Hypothalamus (tissue), 51 donors: ENCODE measurements at places on chromosomes 11 and 22.
A peak's percentile ranks its signal among the peaks of the same experiment; 100 is the strongest.

DNA sequence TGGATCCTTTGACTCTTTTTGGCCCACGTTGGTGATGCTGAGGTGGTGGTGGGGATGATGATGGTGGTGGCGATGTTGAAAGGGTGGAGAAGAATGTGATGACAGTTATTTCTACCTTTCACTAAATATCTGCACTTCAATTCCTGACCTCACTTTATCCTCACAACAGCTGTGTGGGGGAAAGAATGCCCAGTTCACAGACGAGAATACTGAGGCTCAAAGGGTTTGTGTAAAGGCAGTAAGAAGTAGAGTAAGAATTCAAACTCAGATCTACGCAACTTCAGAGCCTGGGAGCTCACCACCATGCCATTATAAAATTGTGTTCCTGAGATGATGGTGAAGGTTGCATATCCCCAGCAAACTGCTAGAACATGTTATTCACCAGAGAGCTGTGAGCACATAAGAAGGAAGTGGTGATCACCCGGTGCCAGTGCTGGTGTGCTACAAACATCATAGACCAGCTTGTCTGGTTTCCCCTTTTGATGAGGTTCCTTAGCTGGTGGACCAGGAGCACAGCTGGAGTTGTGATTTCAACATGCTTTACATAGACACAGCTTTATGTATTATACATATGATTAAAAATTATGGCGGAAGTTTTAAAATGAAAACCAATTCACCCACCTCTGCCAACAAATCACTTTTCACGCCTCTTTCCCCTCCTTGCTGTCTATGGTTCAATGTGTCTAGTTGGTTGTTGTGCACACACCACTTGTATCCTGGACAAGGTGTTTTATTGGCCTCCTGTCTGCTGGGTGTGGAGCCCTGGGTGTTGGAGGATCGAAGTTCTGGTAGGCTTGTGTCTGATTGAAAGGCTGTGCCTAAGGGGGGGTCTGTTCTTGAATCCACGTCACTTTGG lies 6.2 kb downstream of the ST14 start:
- no peak for DNase-seq

- DNase-seq: no peak
Observed at GRCh38 chr11:68974421-68975194, 6.2 kb downstream of the MRGPRD start.

DNA sequence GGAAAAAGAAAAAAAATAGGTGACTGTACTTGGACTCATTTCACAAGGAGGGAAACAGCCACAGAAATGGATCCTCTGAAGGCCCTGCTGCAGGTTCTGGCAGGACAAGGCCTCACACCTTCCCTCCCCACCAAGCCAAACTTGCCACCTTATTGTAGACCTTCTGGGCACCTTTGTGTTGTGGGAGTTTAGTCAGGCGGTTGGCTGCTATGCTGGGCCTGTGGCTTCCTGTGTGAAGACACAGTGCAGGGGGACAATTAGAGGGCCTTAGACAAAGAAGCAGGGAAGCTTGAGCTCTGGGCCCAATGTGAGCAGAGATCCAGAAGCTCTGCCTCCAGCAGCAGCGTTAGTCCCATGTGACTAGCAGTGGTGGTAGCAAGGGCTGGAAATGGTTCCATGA lies 4.2 kb downstream of the RAB1B start:
- no peak for DNase-seq

GRCh38 chr11:48307760-48308386 lies 1.9 kb downstream of the OR4S1 start:
- DNase-seq: peak; percentile 18

DNA sequence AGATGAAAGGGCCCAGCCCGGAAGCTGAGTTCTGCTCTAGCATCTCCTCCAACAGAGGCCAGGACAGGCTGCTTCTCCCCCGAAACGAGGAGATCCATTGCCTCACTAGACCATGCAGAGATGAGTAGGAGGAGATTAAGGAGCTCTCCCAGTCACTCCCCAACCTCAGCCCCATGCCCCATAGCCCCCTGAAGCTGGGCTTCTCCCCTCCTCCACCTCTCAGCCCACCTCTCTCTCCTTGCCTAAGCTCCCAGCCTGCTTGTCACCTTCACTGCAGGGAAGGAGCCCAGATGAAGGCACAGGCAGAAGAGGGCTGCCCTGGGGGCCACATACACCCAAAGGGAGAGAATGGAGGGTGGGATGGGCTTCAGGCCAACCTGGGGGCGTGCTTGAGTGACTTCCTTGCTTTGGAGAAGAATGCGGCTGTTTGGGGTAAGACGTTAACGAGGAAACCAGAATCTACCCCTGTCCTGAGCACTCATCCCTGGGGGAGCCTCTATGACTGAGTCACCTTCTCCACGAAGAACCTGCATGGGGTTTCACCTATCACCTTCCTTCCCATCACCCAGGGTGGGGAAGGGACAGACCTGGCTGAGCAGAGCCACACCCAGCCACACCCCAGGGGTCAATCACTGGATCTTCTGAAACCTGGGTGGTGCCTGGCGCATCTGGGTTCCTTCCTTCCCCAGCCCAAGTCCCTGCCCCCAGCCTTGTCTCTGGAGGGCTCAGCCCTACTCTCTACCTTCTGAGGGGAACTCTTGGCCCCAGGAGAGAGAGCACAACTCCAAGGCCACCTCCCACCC lies 11.6 kb upstream of the GNAZ start:
- no peak for DNase-seq

DNA sequence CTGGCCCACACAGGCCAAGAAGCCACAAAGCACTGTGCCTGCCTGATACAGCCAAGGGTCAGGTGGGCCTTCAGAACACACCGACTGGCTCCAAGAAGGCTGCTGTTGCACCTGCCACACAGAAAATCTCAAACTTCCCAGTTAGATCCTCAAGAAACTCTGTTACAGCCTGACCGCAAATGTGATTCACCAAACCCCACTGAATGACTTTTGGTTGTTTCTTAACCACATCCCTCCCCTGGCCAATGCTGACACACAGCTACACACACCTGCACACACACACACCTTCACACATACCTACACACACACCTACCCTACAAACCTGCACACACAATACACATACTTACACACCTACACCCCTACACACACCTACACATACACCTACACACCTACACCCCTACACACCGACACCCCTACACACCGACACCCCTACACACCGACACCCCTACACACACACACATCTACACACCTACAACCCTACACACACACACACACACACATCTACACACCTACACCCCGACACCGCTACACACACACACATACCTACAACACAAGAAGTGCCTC lies 31.5 kb downstream of the CDKN1C start:
- DNase-seq: no peak

DNA sequence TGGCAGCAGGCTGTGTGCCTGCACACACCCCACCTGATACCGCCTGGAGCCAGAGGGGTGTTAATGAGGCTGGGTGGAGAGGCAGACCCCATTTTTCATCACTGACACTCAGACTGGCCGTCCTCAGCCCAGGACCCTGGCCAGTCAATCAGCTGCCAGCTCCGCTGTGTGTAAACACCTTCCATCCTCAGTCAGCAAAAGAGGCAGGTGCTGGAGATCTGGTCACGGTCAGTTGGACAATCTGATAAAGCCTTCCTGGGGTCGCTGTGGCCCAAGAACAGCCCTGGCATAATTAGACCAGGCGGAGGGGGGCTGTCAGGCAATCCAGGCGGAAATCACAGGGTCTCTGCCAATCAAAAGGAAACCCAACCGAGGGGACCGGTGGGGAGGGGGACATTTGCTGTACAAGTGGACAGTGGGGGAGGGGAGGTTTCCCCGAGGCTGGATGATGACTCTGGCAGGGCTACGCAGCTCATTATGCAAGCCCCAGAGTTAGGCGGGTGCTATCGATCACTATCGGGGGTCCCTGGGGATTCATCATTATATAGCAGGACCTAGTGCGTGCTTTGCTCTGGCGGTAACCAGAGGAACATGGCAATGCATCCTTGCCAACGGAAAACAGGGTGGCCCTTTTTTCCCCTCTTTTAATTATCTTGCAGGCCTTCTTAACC lies 72.9 kb downstream of the ABTB2 start:
- no peak for DNase-seq

GRCh38 chr22:36713436-36713835 lies 9.9 kb upstream of the CACNG2 start:
- no peak for DNase-seq

GRCh38 chr11:73784734-73785133 lies 2.9 kb upstream of the MRPL48 start:
- DNase-seq: no peak

- DNase-seq: no peak
Observed at GRCh38 chr11:35362521-35362980, 56.8 kb downstream of the SLC1A2 start.

- no peak for DNase-seq
Observed at GRCh38 chr11:67303835-67304411, 593 bp downstream of the SSH3 start.

DNA sequence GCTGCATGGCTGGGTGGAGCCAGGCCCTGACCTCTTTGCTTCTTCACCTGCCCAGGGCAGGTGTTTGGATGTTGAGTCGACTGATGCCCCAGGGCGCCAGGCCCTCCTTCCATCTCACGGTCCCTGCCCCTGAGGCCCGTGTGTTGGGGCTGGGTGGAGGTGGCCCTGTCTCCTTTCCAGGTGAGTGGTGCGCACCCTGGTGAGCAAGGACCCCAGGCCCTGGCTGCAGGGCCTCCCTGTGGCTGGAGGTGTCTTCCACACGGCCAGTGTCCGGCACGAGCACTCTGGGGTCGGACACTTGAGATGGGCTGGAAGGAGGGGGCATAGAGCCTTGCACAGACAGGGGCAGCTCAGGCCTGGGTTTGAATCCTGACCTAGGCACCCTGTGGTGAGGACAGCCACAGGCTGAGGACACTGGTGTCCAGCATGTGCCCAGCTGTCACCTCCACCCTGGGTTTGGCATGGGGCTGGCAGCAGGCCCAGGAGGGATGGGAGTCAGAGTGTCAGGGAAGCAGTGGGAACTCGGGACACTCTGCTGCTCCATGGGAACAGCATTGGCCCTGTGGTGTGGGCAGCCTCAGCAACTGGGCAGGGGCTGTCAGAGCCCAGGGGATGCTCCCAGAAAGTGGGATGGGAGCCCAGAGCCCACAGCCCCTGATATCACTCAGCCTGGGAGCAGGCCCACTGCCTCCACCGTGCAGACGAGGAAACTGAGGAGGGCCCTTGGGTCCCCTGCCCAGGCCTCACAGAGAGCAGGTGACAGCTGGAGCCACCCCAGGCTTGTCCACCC lies 37.1 kb upstream of the CCDC188 start:
- no peak for DNase-seq

- DNase-seq: peak; percentile 14
Observed at GRCh38 chr22:31139866-31140716, at the start of gene PLA2G3. TSS of gene PLA2G3 (minus strand) at chr22:31140508. CDS start at chr22:31140354, 154 bp downstream.

DNA sequence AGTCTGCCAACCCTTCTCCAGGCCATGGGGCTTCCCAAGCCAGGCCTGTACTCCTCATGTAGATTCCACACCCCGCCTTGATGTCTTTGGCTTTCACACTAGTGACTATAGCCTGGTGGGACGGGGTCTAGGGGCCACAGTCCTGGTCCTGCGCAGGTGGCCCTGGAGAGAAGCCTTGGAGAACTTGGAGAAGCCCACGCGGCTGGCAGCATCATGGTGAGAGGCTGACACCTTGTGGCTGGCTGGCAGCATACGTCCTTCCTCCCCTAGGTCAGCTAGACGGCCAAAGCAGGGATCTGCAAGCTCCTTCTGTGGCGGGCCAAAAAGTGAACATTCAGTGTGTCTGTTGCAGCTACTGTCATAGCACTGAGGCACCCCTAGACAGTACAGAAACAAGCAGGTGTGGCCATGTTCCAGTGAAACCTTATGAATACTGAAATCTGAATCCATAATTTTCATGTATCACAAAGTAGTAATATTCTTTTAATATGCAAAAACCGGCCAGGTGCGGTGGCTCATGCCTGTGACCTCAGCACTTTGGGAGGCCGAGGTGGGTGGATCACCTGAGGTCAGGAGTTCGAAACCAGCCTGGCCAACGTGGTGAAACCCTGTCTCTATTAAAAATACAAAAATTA lies 42.0 kb downstream of the FAM83F start:
- peak; percentile 23 for DNase-seq

DNA sequence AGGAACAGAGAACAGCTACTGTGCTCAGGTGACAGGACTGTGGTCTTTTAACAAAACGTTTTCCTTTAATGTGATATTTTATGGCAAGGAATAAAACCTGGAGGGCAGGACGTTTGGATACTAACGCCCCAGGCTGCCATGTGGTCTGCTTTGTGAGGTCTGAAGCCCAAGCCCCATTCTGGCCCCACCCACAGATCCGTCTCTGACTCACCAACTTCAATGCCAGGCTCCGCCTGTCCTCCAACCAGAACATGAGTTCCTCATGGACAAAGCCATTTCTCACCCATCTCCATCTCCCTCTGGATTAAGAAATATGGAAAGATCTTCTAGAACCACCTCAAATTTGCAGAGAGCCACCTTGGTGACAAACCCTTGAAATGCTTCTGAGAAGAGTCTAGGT lies 148.8 kb downstream of the CRYBB2 start:
- no peak for DNase-seq

- DNase-seq: no peak
Observed at GRCh38 chr11:26539517-26539916, 32.5 kb downstream of the MUC15 start.

GRCh38 chr11:106242718-106243415 lies 165.4 kb downstream of the AASDHPPT start:
- DNase-seq: no peak

GRCh38 chr11:126354631-126355323 lies 709 bp upstream of the ST3GAL4 start:
- no peak for DNase-seq

DNA sequence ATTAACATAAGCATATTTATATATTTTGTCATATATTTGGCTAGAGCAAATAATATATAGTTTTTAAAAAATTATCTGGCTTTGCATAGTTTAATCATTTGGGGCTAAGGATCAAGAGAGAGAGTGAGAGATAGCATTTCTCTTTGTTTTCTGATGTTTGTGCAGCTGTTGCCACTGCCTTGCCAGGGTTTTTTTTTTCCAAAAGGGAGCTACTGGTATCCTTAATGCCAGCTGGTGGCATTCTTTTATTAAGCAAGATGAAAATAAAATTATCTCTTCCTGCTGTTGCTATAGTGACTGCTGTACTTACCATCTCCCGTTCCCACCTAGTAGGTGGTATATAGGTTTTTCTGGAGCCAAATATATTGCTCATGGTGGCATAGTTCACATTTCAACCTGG lies 793.3 kb upstream of the ARHGAP42 start:
- no peak for DNase-seq

- no peak for DNase-seq
Observed at GRCh38 chr11:95067841-95068219, 1.1 kb downstream of the SRSF8 start.

DNA sequence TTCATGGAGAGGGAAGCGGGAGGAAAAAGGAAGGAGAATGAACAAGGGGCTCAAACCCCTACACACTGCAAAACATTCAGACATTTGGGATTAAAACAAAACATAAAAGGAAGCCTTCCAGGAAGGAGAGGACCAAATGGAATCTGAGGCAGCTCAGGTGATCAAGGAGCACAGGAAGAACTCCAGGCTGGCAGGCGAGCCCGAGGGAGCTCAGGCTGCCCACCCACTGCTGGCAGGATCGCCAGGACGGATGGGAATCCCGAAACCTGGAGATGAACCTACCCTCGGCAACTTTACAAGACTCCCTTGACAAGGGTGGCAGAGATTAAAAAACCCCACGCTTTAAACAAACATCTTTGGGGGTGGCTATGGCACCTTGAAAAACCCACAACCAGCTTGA lies 5.0 kb upstream of the PYGM start:
- DNase-seq: no peak

- DNase-seq: no peak
Observed at GRCh38 chr11:59025097-59025496, 61.0 kb upstream of the GLYATL1B start.

- no peak for DNase-seq
Observed at GRCh38 chr22:36048911-36049677, 20.5 kb upstream of the RBFOX2 start.

GRCh38 chr22:27412866-27413445 lies 388.6 kb downstream of the MN1 start:
- DNase-seq: no peak
